ENCODE measurements at places on chromosomes 16 and 17.

DNA sequence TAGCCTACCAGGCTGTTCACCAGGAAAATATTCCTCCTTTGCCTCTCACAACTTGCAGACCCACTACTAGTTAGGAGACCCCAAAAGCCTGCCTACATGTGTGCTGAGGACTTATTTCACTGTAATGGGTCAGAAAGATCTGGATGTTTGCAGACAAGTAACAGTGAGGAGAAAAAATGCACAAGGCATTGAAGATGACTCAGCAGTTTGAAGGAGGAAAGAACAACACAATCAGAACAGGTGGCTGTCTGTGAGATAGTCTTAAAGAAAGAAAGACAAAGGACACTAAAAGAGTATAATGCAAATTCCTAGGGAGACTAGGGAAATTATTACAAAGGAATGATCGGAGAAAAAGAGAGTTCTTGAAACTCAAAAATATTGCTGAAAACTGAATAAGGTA lies 69.0 kb downstream of the ANKFN1 start:
- DNase-seq = no peak

DNA sequence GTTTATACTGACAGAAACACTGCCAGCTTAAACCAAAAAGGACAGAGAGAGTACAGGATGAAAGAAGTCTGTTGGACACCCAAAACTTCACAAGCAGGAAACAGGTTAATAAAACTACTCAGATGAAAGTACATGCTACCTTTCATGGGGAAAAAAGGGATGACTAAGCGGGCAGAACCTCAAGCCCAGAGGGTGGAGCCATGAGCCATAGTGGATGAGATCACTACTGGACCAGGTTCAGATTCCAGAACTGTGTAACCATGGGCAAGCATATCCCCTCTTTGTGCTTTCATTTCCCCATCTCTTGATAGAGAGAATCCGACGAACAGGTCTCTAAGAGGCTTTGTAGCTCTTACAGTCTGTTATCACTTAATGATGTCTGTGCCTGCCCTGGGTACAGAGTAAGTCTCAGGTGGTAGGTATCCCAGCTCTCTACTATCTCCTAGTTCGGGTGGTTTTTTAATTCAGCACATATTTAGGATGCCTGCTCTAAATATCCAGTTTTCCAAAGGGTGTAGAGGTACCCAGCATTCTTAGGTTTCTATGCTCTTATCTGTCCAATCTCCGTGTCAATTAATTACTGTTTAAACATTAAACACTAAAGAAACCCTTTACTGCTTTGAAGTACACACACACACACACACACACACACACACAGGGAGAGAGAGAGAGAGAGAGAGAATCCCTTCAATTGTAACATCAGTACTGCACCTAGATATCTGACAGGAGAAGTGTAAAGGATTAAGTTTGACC lies 206.7 kb downstream of the ZNF423 start:
- DNase-seq = no peak

DNA sequence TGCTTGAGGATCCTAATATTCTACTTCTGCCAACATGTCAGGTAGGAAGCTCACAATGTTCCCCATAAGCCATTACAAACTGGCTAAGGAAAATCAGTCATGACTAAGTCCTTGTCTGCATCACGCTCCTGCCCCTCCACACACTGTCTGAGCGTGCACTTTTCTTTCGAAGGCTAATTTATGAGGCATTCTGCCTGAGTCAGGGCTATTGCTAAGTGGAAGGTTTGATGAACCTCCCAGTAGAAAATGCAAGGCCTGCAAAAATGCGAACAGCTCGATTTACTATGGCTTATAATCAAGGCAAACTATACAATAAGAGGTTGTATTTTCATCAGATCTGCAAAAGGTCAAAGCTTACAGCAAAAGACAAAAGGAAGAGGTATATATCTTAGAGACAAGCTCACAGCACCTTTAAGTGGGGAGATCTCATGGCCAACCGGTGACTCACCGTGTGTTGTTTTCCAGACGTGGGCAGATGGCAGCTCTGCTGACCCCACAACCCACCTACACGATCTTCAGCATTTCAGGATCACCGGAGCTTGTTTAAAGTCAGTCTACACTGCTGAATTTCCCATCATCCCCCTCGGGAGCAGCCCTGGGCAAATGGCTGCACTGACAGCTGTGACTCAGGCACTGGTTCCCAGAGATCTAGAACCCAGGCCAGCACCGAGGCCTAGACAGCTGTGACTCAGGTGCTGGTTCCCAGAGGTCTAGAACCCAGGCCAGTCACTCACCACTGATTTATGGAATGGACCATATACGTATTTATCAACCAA lies 26.1 kb downstream of the MEAK7 start:
- DNase-seq = no peak

DNA sequence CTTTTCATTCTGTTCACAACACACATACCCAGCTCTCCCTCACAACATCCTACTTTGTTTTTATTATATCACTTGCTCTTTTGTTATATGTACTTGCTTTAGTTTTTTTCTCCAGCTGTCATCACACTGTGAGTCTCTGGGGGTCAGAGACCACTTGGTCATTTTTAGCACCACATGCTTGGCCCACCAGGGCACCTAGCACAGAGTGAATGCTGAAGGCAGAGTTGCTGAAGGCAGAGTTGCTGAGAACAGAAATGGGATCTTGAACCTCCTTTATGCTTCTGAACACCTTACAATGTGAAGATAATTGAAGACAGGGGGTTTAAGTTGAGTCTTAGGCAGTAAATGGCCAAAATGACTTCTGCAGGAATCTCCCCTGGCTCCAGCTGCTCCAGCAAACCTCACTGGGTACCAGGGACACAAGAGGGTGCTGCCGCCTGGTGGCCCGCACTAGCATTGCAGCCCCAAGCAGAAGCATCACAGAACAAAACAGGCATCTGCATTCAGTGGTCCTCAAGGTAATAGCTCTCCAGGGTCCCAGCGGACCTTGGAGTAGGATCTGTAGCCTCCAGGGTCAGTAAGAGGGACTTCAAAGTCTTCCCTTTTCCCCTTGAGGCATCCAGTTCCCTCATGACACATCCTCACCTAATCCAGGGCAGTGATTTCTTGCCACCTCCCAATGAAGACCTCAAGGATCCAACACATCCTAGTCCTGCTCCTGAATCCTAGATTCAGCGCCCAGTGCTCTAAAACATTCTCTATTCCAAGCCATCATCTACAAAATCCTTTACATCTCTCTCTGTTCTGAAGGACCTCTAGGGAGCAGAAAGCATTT lies 1972.6 kb downstream of the TP53TG3F start:
- no peak for DNase-seq

- DNase-seq = no peak
These were observed 10.3 kb upstream of the HAS3 start for GRCh38 chr16:69095193-69095592.

DNA sequence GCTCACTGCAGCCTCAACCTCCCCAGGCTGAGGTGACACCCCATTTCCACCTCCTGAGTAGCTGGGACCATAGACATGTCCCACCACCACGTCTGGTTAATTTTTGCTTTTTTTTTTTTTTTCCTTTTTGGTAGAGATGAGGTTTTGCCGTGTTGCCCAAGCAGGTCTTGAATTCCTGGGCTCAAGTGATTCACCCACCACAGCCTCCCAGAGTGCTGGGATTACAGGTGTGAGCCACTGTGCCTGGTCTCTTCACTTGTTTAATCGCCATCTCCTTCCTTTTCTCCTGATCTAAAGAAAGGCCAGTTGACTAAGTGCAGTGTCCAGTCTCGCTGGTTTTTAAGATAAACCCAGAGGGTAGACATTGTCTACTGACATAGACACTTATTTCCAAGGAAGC lies 152.0 kb downstream of the C16orf95 start:
- no peak for DNase-seq

DNA sequence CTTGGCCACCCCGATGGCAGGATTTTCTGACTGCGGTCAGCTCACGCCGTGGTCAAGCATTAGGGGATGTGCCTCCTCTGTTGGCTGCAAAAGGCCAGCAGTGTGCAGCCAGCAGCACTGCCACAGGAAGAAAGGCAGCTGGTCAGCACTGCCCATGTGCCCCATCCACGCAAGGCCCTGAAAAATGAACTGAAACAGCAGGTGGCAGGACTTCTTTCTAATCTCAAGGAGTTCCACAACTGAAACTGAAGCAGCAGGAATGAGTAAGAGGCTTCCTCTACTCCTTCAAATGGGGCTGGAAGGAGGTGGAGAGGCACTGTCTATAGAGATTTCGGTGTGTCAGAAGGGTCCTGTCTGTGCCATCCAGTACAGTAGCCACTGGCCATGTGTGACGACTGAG lies 3.2 kb downstream of the ZNF500 start:
- no peak for DNase-seq

- DNase-seq = no peak
These were observed 23.5 kb downstream of the NFE2L1 start for GRCh38 chr17:48071654-48072053.

DNA sequence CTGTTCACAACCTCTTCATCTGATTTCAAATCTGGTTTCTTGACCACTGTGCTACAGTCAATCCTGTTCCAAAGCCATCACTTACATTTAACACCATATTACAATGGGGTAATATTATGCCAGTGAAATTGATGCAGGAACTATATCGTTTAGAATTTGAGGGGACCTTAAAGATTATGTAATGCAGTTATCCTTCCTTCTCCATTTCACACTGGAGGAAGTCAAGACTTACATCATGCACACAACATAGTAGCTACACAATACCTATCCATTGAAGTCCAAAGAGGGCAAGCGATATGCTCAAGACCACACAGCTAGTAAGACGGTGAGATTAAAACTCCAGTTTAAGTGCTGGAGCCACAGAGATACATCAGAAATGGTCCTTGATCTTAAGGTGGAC lies 16.8 kb downstream of the NOG start:
- no peak for DNase-seq

DNA sequence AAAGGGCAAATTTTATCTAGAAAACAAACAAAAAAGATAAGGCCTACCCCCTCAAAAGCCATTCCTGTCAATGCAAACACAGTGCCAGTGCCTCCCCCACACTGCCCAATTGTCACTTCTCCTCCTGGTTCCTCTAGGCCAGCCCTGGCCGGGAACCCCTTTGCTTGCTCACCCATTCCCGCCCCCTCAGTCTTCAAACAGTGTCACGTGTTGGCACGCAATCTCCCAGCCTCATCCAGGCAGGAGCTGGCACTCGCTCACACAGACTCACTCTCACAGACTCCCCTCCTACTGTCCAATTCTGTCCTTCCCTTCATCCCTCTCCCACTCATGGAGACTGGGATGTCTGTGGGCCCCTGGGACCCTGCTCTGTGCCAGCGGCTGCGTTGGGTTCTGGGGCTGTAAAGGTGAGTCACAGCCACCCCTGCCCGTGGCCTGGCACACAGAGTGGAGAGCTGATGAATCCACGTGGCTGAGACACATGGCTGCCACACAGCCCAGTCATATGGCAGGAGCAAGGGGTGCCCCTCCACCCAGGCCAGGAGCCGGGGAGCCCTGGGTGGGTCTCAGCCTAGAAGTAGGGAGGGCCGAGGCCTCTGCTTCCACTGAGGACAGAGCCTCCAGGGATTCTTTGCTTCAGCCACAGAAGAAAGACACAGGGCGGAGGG lies 54.8 kb downstream of the VAC14 start:
- DNase-seq = no peak

DNA sequence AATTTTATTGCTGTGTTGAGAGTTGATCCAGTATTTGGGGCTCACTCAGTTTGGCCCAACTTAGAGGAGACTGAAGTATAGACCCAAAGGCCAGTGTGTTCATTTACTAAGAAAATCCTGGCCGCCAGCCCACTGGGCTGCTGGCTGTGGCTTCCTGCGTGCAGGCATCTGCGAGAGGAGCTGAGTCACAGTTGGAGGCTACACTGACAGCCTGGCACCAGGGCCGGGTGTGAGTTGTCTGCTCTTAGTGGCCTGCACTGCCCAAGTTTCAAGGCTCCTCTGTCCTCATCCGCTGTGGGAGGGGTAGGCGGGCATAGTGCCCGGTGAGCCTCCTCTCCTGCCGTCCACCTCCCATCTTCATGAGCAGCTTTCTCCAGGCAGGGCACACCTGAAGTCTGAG lies 54.2 kb downstream of the PLD6 start:
- DNase-seq = peak; percentile 45

DNA sequence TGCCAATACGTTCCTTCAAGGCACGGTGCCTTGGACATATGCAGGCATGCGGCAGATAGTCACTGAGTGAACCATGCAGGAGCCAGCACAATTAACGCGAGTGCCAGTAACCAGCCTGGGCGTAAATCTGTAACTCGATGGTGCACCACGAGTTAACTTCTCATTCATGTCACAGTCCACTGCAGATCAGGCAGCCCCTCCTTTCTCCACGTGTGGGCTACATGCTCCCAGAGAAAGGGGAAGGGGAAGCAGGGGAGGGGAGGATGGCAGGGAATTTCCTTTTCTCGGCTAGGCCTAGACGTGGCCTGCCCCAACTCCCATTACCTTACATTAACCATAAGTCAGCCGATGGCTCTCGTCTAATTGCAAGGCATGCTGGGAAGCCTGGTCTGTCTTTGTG lies 287.9 kb downstream of the CPPED1 start:
- no peak for DNase-seq

GRCh38 chr17:28478712-28479615 lies 5.5 kb downstream of the SLC13A2 start:
- no peak for DNase-seq

DNA sequence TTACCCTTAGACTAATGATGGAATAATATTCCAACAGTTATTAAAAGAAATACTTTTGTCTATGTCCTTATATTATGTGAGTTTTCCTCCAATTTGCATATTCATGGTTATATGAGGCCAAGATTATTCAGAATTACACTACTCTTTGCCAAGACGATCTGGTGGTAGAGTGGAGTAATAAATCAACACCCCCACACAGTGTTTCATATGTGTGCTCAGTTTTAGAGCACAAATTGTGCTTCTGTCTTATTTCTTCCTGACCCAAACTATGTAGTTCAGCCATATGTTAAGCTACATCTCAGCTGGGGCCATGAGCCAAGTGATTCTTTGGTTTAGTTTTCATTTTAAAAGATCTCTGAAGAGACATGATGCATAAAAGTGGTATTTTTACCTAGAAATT lies 26.9 kb upstream of the PPM1E start:
- no peak for DNase-seq

GRCh38 chr17:55435408-55435807 lies 13.8 kb upstream of the MMD start:
- DNase-seq = peak; percentile 52

- DNase-seq = no peak
These were observed 2.5 kb upstream of the ATP6V0C start for GRCh38 chr16:2511128-2511800.

DNA sequence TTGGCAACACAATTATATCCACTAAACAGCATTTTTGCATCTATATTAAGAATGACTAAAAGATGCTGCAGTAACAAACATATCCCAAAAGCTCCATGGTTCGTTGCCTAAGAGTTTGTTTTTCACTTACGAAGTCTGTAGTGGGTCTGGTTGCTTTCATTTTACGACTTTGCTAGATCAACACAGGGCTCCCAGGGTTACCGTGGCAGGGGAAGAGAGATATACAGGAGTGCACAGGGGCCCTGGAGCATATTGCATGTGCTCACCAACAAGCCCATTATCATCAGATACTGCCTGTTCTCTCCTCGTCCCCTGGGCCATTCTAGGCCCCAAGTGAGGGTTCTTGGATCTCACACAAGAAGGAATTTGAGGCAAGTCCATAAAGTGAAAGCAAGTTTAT lies 3.1 kb upstream of the MMP2 start:
- DNase-seq = no peak

All from NCI-H1694 (cell line).